ENCODE measurements at places on chromosomes 1 and 21.

DNA sequence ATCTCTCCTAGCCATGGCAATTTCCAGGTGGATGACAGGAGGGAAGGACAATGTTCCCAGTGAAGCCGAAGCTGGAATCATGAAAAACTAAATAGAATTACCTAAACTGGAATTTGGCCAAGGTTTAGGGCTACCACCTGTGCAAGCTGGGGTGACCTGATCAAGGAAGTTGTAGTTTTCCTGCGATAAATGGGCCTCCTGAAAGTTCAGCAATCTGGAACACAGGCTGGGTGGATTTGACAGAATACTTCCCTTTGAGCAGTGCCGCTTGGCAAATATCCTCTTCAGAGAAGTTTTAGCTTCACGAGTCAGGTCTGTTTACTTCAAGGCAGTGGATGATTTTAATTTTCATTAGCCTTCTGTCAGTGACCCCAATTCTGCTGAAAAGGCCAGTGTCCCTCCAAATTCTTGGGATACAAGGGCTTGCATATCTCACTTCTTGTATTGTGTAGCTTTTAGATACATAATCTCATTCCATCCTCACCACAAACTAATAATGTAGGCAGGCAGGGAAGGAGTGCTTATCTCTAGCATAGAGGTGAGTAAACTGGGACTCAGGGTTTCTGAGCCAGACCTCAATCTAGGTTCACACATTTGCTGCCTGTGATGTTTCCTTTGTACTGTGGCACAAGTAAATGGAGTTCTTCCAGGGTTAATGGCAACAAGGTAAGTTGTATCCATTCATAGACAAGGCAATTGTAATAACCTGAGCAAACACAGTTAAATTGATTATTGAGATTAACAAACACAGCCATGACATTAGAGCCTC is 349.4 kb downstream of the NUF2 start:
- DNase-seq, result no peak

- DNase-seq, result peak; percentile 77
Measured at GRCh38 chr1:36136535-36136934, 11.5 kb upstream of the COL8A2 start.

- no peak for DNase-seq
Measured at GRCh38 chr1:172820475-172821158, 161.7 kb downstream of the FASLG start.

GRCh38 chr1:167669209-167670124 is 39.4 kb downstream of the RCSD1 start:
- DNase-seq, result no peak

- DNase-seq, result no peak
Measured at GRCh38 chr1:23619299-23620188, 60.2 kb upstream of the ID3 start.
